ENCODE measurements at places on chromosomes 6 and 20.

DNA sequence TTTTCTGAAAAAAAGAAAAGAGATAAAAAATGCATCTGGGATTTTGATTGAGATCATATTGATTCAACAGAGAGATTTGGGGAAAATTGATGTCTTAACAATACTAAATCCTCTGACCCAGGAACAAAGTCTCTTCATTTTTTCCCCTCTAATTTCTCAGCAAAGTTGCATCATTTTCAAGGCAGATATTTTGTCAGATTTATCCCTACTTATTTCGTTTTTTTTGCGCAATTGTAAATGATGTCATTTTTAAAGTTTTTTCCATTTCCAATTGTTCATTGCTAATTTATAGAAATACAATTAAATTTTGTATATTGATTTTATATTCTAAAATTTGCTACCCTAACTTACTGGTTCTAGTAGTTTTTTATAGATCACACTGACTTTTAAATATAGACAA, 97.7 kb upstream of the TMEM170B start:
- no peak for DNase-seq

GRCh38 chr20:4661191-4661590, 60.5 kb upstream of the PRND start:
- no peak for DNase-seq

DNA sequence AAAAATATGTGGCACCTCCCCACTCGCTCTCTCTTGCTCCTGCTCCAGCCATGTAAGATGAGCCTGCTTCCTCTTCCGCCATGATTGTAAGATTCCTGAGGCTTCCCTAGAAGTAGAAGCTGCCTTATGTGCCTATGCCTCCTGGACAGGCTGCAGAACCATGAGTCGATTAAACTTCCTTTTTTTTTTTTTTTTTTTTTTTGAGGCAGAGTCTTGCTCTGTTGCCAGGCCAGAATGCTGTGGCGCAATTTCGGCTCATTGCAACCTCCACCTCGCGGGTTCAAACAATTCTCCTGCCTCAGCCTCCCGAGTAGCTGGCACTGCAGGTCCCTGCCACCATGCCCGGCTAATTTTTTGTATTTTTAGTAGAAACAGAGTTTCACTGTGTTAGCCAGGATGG, 112.5 kb downstream of the FAM217A start:
- DNase-seq, result no peak

DNA sequence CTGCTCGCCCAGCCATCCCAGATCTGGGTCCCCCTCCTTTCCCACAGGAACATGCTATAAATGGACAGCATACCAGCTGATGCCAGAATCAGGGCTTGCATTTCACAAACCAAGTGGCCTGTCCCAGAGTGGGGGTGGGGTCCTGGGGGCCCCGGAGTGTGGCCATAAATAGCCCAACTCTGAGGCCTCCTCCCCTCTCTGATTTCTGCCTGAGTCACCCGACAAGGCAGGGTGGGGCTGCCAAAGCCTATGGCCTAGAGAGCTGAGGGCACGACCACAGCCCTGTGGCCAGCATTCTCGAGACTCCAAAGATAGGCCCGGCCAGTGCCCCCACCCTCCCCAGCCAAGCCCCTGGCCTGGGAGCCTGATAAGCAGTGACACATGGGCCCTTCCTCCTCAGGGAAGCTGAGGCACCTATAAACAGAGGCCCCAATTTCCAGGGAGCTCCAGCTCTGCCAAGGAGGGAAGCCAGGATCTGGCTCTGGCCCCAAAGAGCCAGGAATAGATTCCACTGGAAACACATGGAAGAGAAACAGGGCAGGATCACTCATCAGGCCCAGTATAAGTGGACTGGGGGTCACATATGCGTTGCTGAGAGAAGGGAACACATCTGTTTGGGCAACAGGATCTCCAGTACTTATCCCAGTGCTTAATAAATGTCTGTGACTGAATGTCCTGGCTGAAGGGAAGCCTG, 20.3 kb downstream of the SNTA1 start:
- peak; percentile 97 for DNase-seq

- peak; percentile 33 for DNase-seq
Observed at GRCh38 chr20:58596750-58597248, 54.3 kb upstream of the STX16 start.

DNA sequence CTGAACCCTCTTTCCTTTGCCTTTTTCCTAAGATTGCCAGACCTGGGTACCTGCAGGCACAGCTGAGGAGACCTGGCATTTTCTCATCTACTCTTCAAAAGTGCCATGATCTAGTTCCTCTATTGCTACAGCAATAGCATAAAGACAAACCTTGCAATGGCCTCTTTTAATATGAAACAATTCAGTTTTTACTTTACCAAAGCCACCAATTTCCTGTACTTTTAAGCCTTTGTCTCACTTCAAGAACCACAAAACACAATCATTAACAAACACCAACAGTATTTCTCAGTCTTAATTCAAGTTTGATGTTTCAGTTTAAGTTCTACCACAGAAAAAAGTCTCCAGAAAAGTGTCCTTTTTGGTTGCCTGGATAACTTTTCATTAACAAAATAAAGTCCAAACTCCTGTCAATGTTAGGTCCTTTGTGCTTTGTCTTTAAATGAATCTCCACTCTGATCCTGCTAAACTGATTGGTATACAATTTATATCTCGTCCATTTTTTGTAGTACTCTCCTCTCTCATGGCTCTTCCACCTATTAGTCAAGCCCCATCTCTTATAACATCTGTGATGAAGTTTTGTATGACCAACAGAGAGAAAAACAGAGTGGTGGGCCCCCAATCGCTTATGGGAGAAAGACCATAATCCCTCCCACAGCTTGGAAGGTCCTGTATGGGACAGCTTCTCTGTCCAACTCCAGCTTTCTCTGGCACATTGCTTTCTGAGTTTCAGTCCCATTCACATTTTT, 50.5 kb upstream of the THEMIS start:
- no peak for DNase-seq

- DNase-seq, result no peak
Observed at GRCh38 chr20:56362833-56363413, 4.1 kb downstream of the FAM210B start.

DNA sequence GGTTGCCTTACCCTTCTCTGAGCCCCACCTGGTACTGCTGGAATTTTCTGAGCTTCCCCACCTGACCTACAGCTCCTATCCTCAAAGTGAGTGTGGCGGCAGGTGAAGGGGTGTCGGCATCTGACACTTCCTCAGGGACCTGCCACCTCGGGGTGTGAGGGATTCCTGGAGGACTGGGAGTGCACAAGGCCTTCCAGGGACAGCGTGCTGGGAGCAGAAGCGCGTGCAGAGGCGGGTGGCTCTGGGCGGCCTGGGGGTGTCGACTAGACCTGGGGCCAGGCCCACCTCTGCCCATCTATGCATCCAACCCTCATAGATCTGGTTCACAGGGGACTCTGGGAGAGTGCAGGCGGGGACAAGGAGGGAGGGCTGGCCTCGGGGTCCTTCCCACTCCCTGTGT, 7.8 kb downstream of the DLGAP4 start:
- peak; percentile 25 for DNase-seq

- no peak for DNase-seq
Observed at GRCh38 chr6:156950084-156950483, 172.9 kb downstream of the ARID1B start.

GRCh38 chr6:16979677-16980370, 122.0 kb upstream of the STMND1 start:
- no peak for DNase-seq

GRCh38 chr6:160226118-160226591, 32.5 kb downstream of the SLC22A2 start:
- no peak for DNase-seq

DNA sequence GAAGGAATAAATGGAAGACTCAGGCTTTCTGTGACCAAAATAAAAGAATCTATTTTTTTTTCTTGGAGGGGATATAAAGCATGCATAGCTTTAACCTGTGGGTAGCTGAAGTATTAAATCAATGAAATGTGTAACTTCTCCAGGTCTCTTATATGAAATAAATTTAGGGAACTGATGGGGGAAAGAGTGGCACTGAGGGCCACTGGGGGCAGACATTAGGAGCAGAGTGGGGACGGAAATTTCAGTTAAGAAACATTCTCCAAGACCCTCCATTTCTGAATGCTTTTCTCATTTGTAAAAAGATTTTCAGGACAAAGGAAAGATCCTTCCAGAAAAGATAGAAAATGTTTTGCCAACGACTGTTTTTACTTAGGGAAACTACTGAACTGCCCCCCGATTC, 131.0 kb downstream of the GPX5 start:
- DNase-seq, result no peak

DNA sequence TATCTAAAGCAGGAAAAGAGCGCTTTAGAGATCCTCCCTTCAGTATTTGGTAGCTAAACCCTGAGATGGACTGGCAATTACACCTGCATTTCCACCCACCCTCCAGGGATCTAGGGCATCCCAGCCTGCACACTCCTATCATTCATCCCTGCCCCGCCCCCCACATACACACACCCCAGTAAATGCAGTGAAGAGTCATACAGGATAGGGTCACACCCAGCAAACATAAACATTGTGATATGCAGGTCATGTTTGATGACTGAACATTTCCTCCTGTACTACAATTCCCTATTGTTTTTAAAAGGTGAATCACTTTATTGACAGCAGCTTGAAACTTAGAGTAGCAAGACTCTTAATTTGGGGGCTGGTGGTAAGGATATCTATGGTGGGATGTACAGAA, 112.9 kb downstream of the FOXO3 start:
- no peak for DNase-seq

DNA sequence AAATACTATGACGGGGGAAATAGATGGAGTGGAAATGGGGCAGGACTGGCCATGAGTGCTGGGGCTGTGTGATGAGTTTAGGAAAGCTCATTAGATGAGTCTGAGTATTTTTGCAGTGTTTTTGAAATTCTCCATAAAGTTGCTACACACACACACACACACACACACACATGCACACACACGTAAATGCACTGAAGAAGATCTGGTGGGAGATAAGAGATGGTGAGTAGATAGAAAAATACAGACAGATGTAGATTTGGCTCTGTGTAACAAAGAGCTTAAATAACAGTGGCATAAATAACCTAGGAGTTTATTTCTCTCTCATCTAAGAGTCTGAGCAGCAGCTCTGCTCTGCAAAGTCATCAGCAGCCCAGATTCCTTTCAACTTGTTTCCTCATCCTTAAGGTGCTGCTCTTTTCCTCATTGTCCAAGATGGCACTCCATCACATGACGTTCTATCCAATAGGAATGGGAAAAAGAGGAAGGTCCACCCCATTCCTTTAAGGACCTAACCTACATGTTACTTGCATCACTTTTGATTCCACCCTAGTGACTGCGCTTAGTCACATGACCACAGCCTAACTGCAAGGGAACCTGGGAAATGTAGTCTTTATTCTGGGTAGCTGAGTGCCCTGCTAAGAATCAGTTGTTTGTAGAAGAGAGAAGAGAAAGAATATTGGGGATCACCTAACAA, 76.4 kb downstream of the EYA2 start:
- no peak for DNase-seq

GRCh38 chr6:1346558-1347091, 34.7 kb downstream of the FOXQ1 start:
- no peak for DNase-seq

- no peak for DNase-seq
Observed at GRCh38 chr6:13146442-13146841, 181.9 kb downstream of the TBC1D7 start.

DNA sequence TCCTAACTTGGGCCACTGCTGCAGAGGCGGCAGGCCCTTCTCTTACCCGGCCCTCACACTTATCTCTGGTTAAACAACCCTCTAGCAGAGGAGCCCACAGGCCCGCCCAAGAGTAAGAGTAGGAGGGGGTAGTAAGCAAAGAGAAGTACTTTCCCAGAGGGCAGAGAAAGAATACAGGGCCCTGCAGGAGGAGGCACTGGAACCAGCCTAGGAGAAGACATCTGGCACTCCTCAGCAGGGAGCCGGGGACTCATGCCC, 10.1 kb downstream of the MTCH1 start:
- DNase-seq, result no peak

- DNase-seq, result no peak
Observed at GRCh38 chr6:89082486-89082891, 1.9 kb downstream of the PNRC1 start.

DNA sequence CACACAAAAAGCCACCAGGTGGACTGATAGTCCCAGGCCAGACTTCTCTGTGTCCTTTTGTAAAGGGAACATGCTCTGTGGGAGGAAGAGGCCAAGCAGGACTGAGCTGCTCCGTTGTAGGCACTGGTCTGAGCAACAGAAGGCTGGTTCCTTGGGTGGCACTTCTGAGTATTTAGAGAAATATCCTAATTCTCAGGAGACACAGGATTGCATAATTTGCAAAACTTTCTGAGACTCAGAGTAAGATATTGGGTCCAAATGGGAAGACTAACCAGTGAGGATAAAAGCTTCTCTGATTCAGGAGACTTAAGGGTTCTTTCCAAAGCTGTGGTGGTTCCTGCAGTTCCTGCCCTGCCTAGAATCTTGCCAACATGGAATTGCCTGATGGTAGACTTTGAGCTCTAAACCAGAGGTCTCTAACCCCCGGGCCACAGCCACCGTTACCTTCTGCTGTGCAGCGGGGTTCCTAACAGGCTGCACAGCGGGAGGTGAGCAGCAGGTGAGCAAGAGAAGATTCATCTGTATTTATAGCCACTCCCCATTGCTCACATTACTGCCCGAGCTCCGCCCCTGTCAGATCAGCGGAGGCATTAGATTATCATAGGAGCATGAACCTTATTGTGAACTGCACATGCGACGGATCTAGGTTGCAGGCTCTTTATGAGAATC, 107.0 kb downstream of the OLIG3 start:
- no peak for DNase-seq

- no peak for DNase-seq
Observed at GRCh38 chr20:52234302-52235045, 42.9 kb upstream of the ZFP64 start.

DNA sequence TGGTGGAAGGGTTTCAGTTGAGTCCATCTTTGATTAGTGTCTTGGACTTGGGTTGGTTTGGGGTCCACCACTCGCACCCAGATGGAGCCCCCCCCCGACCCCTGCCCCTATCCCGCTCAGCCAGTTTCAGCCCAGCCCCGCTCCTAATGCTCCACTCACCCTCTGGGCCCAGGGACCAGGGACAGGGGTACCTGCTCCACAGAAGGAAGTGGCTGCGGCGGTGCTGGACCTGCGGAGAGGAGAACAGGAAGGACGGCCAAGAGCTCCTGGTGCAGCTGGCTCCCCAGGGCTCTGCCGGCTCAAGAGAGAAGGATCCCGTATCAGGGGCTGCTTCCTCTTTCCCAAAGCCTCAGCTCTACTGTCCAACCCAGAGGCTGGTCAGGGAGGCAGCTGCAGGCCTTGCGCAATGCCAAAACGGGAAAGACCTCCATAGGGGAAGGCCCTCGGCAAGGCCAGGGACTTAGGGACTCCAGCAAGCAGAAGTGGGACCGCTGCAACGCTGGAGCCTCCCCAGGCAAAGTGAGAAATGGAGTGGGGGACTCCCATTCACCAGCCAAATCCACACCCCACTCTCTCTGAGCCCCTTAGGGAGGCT, at the start of gene SIGLEC1:
SIGLEC1 (minus strand) TSS at position 322 of the 595 bp plus-strand sequence. CDS start 5,472 bp downstream, outside the sequence.
- DNase-seq, result peak; percentile 87

- no peak for DNase-seq
Observed at GRCh38 chr6:146790561-146791091, 191.9 kb downstream of the ADGB start.
